Pulmonary artery endothelial cell (primary cell): ENCODE measurements at places on chromosomes 2 and 18.
A peak's percentile ranks its signal among the peaks of the same experiment; 100 is the strongest.

DNA sequence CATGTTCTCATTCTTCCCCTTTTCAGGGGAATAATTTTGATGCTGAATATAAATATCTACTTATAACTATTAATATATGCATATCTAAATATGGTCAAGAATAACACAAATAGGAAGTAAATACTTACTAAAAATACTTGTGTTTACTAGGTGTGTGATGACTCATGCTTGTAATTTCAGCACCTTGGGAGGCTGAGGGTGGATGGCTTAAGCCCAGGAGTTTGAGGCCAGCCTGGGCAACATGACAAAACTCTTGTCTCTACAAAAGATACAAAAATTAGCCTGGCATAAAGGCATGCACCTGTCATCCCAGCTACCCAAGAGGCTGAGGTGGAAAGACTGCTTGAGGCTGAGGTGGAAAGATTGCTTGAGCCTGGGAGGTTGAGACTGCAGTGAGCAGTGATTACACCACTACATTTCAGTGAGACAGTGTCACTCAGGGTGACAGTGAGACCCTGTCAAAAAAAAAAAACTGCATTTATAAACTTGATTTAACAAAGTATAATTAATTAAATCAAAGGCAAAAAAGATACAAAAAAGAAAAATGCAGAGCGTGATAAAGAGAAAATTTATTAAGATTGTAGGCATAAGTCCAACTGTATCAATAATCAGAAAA, 703.1 kb upstream of the VRK2 start:
- DNase-seq, result no peak

DNA sequence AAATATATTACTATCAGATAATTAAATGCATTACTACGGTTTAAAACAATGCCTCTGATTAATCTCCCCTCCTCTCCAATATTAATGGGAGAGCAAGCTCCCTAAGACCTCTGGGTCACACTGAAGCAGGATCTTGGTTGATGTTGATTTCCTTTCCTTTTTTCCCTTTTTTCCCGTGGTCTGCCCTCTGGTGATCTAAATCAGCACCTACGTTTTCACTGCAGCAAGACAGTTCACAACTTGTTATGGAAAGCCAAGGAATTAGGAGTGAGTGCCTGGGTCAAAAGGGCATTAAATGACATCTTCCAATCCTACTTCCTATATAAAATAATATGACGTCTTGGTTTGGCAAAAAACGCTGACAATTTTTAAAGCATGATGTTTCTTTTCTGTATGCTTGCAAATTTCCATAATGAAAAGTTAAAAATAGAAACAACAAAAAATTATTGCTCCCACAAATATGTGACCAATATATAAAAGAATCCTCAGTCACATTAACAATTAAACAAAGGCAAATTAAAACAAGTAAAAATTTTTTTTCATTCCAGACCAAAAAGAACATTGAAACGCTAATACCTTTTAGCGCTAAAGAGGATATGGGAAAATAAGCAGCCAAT, 7.9 kb upstream of the CFAP36 start:
- DNase-seq, result no peak

DNA sequence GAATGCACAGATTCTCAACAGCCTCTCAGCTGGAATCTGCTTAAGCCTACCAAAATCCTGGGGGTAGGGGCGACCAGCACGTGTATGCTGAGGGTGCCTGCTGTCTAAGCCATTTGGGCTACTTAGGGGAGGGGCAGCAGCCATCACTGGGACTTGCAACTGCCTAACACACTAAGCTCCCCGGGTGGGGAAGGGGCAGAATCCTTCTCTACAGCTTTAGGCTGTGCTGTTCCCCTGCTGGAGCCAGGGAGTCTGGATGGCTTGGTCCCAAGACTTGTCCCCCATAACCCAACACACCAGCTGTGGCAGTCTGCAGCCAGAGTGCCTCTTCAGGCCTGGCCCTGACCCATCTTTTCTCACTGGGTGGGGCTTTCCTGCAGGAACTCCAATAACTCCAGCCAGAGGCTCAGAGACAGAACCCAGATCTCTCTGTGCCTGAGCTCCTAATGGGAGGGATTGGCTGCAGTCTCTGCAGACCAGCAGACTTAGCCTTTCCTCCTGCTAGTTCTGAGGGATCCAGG, 305.4 kb upstream of the RND3 start:
- DNase-seq, result no peak

DNA sequence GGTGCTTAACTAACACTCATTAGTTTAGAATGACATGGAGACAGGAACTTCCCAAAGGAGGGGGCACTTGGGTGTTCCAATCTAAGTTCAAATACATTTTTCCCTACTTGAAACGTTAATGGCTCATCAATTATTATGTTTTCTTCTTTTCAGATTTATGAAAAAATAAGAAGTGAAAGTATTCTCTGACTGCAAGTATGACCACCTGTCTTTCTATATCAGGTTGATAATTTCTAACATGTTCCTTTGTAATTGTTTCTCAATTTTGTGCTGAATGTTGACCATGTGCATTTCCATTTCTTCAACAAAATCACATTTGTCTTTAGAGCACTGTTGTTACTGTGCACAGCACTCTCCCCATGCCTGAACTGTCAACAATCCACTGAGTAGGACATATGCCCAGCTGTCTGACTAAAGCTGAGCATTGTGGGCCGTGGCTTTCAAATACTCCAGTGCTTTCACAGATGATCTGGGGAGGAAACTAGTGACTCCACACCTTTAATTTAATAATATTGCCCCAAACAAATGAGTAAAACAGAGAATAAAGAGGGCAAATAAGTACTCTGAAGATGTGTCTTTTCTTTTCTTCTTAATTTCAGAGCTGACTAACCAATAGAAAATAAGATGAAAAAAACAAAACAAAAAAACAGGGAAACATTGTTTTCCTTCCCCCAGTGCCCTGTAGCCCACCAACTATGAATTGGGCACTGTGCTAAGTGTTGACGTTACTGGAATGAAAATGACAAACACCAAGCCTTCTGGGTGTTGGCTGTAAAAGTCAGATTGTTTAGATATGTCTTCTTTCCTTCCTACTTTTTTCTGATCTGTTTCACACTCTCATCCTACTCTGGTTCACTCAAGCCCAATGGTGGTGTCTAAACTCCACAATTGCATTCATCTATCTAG, 16.0 kb downstream of the LANCL1 start:
- no peak for DNase-seq

DNA sequence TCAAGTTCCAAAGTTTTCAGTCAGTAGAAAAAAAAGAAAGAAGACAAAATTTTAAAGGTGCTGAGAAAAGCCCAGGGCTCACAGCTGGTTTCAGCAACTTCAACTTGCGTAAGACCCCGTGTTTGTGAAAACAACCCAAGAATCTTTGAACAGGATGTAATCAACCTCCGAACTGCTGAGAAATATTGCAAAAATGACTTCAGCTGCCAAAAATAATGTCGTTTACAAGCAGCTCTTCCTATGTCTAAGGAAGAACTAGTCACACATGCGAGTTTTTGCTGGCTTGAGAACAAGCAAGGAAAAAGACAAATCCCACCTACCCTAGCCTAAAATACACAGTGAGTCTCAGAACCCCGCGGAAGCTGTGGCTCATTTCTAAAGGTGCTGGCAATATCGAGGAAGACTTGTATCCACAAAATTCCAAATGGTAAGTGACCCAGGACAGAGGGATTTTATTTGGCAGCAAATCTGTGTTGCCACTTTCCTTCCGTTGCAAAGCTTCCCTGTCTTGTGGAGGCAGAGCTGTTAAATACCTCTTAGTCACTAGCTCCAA, 59.8 kb upstream of the SLC8A1 start:
- peak; percentile 37 for DNase-seq

DNA sequence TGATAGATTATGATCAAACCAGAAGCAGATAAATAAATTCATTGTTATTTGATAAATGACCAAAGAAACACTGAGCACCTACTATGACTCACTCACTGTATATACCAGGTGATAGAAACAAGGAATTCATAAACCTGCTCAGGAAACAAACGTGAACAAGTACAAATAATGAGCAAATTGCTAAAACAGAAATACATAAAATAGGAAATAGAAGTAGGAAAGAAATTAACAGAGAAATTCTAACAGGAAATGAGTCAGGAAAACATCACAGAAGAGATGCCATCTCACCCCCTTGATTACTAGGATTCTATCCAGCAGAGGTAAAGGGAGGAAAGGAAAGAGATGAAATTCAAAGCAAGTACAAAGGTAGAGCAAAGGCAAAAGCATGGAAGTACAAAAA, 31.3 kb downstream of the EXOC6B start:
- DNase-seq, result no peak

DNA sequence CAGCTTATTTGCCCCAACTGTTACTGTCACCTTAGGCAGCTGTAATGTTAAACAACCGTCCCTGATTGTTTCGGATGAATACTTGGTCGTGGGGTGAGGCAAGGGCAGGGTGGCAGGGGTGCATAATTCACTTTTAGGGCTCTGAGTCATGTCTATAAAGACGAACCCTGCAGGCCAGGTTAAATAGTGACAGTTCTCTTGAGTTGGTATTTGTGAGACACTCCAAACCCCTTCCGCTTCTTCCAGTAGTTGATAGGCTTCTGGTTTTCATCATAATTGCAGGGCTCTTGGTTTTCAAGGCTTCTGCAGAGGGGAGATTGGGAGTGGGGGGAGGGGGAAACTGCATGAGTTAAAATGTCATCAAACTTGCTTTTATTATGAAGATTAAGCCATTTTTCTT, 97.2 kb upstream of the TSPYL6 start:
- no peak for DNase-seq
